CD4-positive, alpha-beta T cell treated with Interleukin-10 for 1 hour (primary cell): ENCODE measurements at places on chromosomes 3 and 15.

DNA sequence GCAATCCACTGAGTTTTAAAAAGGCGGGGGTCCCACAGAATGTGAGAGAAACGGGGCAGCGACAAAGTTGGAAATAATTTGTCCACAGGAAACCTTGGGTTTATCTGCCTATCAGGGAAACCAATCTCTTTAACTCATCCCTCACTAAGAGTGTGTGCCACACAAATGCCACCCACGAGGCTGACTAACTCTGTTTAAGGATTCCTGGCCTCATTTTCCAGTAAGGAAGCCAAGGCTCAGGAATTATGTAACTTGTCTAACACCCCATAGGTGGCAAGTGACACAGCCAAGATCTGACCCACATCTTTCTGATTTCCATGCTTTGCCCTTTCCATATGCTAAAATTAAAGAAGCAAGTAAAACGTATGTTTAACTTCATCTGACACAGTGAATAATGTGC is 263.2 kb downstream of the CNTN3 start:
- DNase-seq: no peak

- DNase-seq: no peak
Measured at GRCh38 chr15:66649235-66649984, 52.6 kb upstream of the SMAD6 start.

DNA sequence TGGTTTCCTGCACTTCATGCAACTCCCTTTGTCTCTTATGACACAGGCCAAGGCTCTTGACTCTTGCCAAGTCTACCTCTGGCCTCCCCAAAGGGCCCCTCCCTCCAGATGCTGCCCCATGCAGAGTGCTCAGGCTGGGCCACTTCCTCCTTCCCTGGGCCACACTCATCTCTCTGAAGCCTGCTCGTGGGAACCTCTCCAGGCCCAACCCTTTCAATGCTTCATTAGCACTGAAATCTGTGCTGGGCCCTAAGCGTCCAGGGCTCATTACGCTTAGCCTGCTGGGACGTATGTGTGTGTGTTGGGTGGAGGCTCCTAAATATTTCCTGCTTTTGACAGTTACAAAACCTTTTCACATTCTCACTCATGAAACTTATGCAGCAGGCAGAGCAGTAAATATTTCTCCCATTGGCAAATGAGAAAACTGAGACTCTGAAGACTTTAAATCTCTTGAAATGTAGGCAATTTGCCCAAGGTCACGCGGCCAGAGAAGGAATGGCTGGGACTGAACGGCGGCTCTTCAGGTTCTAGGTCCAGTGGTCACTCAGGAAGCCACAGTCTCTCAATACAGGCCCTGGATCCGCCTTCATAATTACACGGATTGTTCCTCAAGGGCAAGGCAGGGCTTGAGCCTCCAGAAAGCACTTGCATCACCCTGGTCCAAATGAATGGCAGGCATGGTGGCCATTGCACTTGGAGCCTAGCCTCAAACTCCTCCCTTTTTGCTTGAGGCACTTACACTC is 241.7 kb upstream of the HES1 start:
- DNase-seq: no peak

DNA sequence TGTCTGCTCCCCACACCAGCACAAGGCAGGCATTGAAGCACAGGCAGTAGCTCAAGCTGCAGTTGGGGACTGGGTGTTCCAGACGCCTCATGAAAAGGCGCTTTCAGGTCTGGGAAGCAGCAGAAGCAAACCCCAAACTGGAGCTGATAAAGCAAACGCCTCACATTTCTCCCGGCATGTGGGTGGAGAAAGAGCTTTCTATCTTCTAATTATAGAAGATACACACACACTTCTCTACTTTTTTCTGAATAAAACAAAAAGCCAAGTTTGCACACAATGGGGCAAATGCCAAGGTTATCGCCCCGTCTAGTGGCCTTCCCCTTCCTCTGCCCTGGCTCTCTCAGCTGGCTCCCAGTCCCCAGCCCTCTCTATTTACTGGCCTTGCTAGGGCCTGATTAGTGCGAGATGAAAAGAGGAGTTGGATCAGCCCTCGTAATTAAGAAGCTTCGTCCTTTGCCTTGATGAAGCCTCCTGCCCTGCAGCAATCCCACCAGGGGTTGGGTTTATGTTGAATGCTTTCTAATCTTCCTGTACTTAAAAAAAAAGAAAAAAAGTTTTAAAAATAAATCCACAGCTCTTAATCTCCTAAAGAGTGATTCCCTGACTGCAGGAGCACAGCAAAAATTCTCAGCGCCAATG is 120.2 kb downstream of the MEGF11 start:
- DNase-seq: no peak

DNA sequence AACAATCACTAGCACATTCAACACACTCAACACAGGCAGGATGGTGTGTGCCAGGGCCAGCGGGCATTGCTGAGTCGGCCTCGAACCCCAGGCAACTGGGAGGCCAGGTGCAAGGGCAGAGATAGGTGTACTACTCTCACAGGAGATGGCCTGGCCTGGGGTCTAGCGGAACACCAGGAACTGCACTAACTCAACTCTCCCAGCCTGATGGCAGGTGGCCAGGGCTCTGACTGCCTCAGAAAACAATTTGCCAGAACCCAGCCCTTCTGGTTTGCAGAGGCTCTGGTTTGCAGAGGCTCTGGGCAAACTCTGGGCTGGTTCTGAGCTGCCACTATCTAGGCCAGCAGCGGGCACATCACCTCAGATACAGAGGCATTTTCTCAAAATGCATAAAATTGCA is 229.2 kb upstream of the CHRNA7 start:
- no peak for DNase-seq
